ENCODE measurements at places on chromosomes 7 and 10.
A peak's percentile ranks its signal among the peaks of the same experiment; 100 is the strongest.

DNA sequence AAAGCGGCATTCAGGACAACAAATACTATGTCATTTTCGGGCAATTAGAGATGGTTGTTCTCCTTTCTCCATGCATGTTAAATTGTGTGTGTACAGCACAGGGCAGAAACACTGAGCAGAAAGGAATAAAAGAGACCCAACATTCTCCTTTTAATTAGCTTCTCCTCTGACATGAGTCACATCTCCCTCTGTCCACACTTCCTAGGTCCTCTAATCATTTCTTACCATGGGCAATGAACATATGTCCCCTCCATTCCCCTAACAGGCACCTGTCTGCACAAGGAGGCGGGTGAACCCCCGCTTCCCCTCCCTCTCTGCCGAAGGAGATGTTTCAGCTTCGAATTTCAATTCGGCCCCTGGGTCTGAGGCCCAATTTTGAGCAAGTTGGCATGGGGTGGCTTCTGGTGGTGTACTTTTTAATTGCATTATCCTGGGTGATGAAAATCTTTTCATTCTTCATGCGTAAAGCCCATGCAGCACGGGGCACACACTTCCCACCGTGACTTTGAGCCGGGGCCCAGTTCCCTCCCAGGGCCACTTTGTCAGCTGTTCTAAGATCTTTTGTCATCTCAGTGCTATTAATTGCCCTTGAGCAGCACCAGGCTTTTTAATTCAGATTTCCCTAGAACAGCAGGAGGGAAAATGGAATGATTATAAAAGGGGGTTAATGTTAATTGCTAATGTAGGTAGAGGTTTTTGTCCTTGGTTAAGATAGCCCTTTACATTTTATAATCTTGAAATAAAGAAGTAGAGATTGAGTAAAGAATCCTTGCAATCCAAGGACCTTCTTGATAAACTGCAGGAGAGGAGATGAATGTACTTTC is 219.5 kb upstream of the NRP1 start:
- DNase-seq, result no peak

DNA sequence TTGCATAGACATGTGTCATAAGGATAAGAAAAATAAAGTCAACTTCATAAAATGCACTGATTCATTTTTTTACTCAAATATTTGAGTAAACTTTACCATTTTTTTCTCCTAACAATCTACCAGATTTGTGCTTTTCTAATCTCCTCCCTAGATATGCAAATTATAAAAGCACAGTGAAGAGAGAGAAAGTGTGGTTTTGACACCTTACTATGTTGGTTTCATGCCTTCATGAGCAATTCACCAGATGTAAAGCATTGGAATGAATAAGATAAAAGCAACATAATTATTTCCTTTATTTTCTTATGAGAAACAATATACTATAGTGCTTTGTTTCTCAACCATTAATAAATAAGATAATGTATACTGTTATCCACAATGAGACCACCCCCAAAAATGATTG is 432.5 kb upstream of the PCDH15 start:
- no peak for DNase-seq

DNA sequence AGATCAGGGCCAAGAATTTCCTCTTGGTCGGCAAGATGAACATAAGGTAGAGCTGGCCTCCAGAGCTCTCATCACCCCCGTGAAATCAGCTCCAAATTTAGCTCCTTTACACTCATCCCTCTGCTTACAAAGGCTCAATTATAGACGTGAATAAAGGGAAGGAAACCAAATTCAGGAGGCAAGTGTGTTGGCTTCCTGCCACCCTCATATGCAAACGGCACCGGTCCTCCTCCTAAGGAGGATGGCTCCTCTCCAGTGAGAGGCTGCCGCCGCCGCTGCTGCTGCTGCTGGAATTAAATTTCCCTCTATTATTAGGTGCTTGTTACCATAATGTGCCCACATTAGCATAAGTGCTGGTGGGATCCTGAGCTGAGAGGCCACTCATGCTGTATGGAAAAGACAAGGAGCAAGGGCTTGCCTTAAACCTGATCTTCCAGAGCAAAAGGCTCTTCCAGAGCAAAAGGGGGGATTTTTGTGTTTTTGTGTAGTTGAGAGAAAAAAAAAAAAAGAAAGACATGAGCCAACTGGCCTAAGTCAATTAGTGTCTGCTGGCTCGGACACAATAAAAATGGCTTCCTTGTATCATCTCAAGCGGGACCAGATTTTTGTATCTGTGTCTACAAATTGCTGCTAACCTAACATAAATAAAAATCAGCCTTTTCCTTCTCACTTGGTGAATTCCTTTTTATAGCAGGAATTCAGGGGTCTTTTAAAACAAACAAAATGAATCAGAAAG is 68.4 kb downstream of the CDHR3 start:
- no peak for DNase-seq

- DNase-seq, result no peak
Observed at GRCh38 chr7:50681432-50682045, 101.2 kb downstream of the GRB10 start.

- DNase-seq, result no peak
Observed at GRCh38 chr7:75716992-75717626, 21.6 kb downstream of the HIP1 start.

DNA sequence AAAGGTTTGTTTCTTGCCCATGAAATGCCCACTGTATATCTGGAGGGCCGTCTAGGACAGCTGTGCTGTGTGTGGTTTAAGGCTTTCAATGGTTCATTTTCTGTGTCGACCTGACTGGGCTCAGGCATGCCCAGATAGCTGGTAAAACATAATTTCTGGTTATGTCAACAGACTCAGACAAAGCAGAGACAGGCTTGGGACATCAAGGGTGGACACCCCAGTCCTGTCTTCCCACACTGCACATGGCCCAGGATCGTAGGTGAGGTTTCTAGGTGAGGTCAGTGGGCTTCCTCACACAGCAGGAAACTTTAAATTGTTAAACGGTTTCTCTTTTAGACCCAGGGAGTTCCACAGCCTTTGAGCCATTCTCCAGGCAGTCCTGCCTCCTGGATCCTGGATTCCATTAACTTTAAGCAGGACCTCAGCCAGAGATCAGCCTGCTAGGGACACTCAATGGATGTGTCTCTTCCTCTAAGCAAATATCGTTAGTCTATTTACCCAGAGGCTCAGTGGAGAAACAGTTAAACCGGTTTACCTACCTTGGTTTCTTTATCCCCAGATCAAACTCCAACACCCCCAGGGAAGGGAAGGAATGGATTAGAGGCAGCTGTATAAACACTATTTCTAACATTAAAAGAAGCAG is 66.4 kb downstream of the ST8SIA6 start:
- no peak for DNase-seq

GRCh38 chr10:74290708-74291107 is 139.7 kb downstream of the ADK start:
- DNase-seq, result no peak

DNA sequence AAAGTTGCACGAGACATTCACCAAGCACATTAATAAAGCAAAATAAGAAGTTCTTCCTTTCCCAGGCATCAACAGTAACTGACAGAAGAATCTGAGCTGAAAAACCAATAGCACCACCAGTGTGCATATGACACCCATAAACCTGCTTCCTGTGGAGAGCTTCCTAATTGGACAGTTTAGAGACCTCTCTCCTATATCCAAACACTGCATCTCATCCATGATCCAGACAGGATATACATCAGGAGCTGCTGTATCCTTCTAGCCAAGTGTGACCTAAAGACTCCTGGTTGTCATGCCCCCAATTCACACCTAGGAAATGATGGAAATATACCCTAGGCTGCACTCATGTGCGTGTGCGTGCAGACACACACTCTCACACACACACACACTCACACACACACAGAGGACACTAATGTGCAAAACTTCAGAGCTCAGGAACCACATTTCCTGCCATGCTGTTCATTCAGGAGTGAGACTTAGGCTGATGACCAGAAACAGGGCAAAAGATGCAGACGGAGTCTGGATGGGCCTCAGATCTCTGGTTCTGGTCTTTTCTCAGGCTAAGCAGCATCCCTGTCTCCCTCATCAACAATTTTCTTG is 58.0 kb downstream of the MAP3K8 start:
- no peak for DNase-seq

GRCh38 chr10:89351412-89351779 is 23.6 kb downstream of the IFIT3 start:
- DNase-seq, result peak; percentile 34

DNA sequence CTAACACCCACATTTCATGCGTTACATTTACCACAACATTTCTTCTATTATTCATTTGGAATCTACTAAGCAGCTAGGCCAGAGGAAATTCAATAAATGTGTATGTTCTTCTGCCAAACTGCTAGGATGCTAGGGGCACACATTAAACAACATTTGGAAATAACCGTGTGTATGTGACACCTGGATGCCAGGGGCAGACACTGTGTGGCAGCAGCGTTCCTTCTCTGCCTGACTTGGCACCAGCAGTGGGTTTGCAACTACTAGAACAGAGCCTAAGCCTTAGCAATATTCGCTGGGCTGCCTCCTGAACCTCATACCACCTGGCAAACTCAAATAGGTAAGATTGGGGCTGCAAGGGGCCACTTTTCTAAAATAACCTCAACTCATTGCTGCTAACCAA is 182.1 kb downstream of the CHCHD3 start:
- DNase-seq, result no peak

DNA sequence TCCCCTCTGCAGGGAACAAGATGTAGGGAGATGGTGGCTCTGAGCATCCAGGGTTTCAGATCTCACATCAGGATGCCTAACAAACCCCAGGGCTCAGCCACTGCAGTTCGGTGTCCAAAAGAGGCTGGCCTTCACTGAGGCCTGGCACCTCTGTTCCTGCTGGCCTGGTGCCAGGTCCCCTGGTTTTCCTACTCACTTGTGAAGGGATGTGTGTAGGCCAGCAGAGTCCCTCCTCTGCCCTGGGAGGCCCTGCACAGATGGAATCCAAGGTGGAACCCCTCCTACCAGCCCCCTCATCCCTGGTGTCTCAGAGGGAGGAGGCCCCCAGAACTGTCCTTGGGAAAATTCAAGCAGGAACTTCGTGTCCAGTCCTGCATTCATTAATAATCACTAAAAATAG is 260.6 kb downstream of the CCSER2 start:
- no peak for DNase-seq

- no peak for DNase-seq
Observed at GRCh38 chr7:2476298-2476697, at the start of gene GRIFIN. GRIFIN (minus strand) TSS chr7:2476398; CDS start chr7:2476383, 15 bp downstream.

DNA sequence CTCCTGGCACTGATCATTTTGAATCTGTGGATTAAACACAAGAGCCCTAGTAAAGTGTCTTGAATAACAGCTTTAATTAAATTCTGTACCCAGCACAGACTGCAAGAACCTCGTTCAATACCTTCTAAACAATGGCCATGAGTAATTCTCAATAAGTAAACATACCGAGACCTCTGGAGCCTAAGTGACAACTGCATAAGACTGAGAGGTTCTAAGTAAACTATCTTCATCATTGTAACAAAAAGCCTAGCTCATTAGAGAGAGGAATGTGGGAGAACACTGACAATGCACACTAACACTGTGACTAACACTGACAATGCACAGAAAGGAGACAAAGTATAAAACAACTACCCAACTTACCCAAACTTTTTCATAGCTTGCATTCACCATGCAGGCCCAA is 117.4 kb downstream of the ELAPOR2 start:
- no peak for DNase-seq

Measured in T-helper 1 cell (primary cell).